ENCODE measurements at places on chromosomes 16 and 17. TPM values are rescaled to one million over a fixed set of nuclear protein-coding genes. Genes with fewer than 3 reads are reported as not detected.

The SERPINF2 gene
- 2.7 TPM for polyA plus RNA-seq

DNA sequence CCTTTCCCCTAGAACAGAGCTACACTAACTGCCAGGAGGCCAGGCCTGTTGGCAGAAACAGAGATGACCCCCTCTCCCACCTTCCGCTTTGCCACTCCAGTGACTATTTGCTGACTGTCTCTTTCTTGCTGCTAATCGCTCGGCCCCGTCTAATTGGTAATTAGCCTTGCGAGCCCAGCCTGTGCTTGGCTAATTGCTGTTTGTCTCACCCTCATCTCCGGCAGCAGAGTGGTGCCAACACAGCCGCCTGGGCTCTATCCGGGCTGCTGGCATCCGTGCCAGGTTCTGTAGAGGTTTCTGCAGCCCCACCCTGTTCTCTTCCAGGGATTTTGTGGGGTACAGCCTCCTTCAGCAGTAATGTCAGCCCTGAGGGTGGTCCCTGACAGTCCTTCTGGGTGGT is 27.4 kb upstream of the PHB1 start:
- no peak for DNase-seq

- DNase-seq, result no peak
Measured at GRCh38 chr16:22789281-22789945, 24.5 kb upstream of the HS3ST2 start.

The NXPH3 gene
- polyA plus RNA-seq, result 1.2 TPM

The PPP1R27 gene
- polyA plus RNA-seq, result 0.28 TPM

GRCh38 chr16:71297341-71297634 is 8.1 kb upstream of the CMTR2 start:
- DNase-seq, result no peak

DNA sequence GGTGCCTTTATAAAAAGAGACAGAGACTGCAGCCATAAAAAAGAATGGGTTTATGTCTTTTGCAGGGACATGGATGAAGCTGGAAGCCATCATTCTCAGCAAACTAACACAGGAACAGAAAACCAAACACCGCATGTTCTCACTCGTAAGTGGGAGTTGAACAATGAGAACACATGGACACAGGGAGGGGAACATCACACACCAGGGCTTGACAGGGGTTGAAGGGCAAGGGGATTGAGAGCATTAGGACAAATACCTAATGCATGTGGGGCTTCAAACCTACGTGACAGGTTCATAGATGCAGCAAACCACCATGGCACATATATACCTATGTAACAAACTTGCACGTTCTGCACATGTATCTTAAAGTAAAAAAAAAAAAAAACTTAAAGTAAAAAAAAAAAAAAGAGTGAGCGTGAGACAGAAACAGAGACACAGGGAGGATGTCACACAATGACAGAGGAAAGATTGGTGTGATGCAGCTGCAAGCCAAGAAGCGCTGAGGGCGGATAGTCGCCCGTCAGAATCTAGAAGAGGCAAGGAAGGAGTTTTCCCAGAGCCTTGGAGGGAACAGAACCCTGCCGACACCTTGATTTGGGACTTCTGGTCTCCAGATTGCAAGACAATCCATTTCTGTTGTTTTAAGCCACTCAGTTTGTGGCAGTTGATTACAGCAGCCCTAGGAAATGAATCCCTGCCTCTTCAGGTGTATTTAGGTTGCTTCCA is 27.4 kb upstream of the TNS4 start:
- no peak for DNase-seq

DNA sequence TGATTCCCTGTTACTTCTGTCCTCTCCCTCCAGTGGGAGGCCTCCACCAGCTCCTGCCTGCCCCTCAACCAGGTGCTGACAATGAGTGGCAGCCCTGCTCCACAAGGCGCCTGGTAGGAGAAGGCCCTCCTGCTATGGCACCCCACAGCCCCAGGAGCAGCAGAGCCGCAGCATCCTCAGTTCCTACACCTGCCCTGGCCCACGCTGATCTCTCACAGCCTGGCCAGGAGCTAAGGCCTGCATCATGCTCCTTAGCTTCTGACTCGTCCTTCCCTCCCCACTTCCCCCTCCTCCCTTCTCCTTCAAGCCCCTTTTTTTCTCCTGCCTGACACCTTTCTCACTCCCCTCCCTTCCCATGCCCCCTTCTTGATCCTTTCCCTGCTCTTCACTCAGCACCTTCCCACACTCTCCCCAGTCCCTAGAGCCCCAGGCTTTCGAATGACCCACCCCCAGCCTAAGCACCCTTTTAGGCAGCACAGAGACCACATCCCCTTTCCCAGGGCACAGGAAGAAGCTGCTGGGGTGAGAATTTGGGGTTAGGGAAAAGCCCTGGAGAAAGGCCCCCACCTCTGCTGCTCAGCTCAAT is 6.5 kb downstream of the PROCA1 start:
- no peak for DNase-seq

DNA sequence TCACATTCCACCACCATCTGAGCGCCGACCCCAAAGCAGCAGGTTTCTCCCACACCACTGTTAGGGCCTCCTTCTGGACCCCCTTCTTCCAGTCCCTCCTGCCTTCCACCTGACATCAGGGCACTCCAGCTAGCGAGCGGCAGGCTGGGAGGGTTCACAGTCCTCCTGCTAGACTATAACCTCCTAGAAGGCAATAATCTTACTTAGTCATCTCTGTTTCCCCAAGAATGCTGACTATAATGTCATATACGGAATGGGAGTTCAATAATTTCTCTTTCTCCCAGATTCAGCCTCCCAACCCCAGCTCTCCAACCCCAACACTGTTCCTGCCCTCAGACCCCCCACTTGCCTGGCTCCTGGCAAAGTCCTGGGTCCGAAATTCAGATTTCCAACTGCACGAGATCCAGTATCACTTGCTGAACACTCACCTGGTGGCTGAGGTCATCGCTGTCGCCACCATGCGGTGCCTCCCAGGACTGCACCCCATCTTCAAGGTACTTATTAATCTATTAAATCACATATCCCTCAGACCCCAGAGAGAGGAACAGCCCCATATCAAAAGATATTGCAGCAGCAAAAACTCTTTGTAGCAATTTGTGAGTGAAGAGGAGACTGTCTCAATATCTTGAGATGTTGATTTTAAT is 5.6 kb downstream of the ALOX12 start:
- DNase-seq, result no peak

- DNase-seq, result no peak
Measured at GRCh38 chr17:50348522-50349242, 2.8 kb downstream of the XYLT2 start.

DNA sequence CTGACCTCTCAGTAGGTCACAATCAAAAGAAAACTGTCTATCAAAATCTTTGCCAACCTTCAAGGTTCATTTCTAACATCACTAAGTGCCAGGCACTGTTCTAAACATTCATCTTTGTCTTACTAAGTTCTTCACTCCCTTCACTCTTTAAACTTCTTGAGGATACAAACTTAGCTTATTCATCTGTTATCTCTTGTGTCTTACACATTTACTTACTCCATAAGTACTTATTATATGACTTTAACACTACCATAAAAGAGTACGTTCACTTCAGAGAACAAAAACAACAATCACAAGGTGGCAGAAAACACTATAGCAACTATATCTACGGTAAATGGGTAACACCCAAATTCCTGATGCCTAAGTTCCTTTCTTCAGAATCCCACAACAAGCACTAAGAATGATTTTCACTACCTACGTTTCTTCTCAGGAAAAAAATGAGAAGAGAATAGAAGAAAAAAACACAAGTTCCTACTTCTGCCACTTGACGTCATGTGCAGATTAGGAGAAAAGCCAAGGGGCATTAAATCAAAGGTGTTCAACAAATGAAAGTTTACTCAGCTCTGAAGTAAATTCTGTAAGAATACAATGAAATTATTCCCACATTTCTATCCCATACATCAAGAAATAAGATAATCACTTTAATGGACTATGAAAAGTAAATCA is 29.2 kb downstream of the KANSL1 start:
- no peak for DNase-seq

The NT5M gene
- 4.4 TPM for polyA plus RNA-seq

GRCh38 chr17:21152731-21153130 is 26.0 kb downstream of the DHRS7B start:
- no peak for DNase-seq

The KRT32 gene
- not detected for polyA plus RNA-seq

GRCh38 chr16:3056336-3057180 is 8.9 kb upstream of the IL32 start:
- no peak for DNase-seq

The FNDC8 gene
- polyA plus RNA-seq, result 0.25 TPM

The C16orf54 gene
- polyA plus RNA-seq, result 0.33 TPM

The CKLF gene
- 42.3 TPM for polyA plus RNA-seq

DNA sequence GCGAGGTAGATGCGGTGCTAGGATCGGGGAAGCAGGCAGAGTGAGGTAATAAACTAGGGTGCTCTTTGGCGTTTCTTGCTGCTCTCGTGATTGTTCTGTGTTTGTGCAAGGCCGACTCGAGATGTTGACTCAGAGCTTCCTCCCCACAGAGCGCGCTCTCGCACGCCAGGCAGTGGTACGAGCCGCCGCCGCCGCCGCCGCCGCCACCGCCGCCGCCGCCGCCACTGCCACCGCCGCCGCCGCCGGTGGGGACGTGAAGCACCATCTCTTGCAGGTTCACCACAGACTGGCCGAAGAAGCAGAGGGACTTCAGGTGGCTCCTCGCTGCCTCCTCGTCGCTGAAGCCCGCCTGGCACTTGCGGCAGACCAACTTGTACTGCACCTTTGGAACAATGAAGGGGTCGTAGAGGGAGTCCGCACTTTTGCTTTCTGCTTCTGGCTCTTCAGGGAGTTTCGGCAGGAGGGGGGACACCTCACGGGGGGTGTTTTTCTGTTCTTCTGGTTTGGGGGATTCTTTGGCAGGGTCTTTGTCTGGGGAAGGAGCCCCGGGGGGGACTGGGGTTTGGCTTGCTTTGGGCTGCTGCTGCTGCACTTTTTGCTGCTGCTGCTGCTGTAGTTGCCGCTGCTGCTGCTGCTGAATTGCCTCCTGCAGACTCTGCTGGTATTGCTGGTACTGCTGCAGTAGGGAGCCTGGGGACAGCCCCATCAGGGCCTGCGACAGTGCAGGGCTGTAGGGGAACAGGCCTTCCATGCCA is 260.2 kb downstream of the ZFHX3 start:
- peak; percentile 92 for DNase-seq

DNA sequence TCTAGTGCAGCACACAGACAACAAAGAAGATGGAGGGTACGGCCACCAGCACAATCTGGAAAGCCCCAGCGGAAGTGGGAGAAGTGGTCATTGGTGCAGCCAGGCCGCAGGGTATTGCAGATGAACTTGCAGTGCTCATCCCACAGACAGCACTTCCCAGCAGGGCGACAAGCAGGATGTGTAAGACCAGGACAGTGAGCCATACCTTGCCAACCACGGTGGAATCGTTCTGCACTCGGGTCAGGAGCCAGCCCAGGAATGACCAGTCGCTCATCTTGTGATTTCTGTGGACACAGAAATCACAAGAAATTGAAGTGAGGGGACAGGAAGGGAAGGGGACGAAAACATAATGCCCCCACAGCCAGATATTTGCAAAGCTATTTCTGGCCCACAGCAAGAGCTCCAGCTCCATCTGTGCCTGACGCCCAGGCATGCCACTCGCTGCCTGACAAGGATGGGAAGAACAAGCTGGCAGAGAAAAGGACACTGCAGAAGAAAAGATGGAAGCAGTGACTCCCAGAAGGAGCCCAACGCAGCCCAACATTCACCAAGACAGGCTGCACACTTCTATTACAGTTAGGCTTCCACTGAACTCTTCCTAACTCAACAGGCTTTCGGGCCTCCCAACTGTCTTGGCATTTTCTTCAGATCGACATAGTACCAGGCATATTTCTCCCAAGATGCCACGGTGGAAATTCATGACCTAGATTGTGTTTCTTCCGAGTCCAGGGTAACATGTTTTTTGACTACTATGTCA is 17.5 kb upstream of the MYO18A start:
- DNase-seq, result no peak

GRCh38 chr16:49641250-49641649 is 214.7 kb downstream of the ZNF423 start:
- DNase-seq, result no peak

- DNase-seq, result no peak
Measured at GRCh38 chr17:49577963-49578362, 2.3 kb downstream of the NXPH3 start.

The BCAR1 gene
- polyA plus RNA-seq, result 52.5 TPM

Data from left lung (tissue), 14 donors.